ENCODE measurements at places on chromosomes 13 and 19. TPM values are rescaled to one million over a fixed set of nuclear protein-coding genes. Genes with fewer than 3 reads are reported as not detected.

DNA sequence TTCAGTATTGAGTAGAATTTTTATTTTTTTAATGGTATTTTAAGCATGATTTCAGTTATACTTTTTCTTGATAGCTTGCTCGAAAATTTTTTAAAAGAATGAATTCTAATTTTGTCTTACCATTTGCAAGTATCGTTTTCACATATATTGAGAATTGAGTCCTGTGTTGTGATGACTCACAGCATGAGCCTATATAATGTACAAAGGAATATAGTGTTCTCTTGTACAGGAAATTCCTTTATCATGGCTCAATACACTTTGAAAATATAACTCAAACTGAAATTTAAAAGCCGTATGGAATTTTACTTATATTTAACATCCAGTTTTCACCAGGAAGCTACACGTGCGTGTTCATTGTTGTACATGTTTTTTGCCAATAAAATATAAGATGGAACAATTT lies 161.1 kb upstream of the TMTC4 start:
- no peak overlapping the region for H3K27ac ChIP-seq
- DNase-seq = no peak
- H3K27me3 ChIP-seq = no peaks in the 10 kb centered on the region

The C19orf67 gene
- total RNA-seq = not detected

The CLEC11A gene
- total RNA-seq = 59.1 TPM

DNA sequence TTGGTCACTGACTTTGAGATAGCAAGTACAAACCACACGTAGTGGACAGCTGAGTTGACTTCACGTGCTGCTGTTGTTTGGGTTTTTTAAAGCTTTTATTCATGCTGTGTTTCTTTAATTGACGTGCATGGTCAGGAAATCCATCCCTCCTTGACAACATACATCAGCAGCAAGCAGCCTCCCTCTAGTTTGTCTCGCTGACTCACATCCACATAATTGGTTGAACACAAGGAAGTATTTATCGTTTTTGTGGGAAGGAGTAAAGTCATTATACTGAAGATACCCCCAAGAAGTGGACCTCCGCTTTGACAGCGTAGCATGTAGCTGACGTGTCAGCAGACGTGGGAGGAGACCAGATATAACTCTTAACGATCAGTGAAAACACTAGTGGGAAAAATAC lies 355.8 kb downstream of the MYO16 start:
- H3K36me3 ChIP-seq = no peaks in the 10 kb centered on the region
- no peaks in the 10 kb centered on the region for H3K27me3 ChIP-seq
- H3K4me1 ChIP-seq = peaks cover 9% of the 10 kb centered on the region
- no peak overlapping the region for H3K27ac ChIP-seq
- peak; percentile 37 for DNase-seq
- no peak overlapping the region for H3K4me3 ChIP-seq

The PDE4C gene
- not detected for total RNA-seq

GRCh38 chr19:15128162-15128770 lies 21.1 kb downstream of the SYDE1 start:
- H3K36me3 ChIP-seq = no peaks in the 10 kb centered on the region
- H3K4me3 ChIP-seq = no peak overlapping the region
- H3K27ac ChIP-seq = no peak overlapping the region
- no peaks in the 10 kb centered on the region for H3K27me3 ChIP-seq
- peaks cover 10% of the 10 kb centered on the region for H3K4me1 ChIP-seq

The KIR3DL2 gene
- total RNA-seq = not detected

- DNase-seq = no peak
- no peaks in the 10 kb centered on the region for H3K36me3 ChIP-seq
- H3K27ac ChIP-seq = no peak overlapping the region
- peaks cover 12% of the 10 kb centered on the region for H3K4me1 ChIP-seq
- peak overlapping the region; percentile 75 for H3K4me3 ChIP-seq
Observed at GRCh38 chr13:42039457-42039945, 8.9 kb upstream of the DGKH start.

GRCh38 chr19:28596561-28597071 lies 616.3 kb downstream of the UQCRFS1 start:
- no peaks in the 10 kb centered on the region for H3K27me3 ChIP-seq
- H3K4me3 ChIP-seq = no peak overlapping the region
- DNase-seq = no peak
- H3K4me1 ChIP-seq = no peaks in the 10 kb centered on the region
- no peaks in the 10 kb centered on the region for H3K36me3 ChIP-seq
- H3K27ac ChIP-seq = no peak overlapping the region

GRCh38 chr13:73993661-73994060 lies 140.5 kb downstream of the KLF12 start:
- H3K36me3 ChIP-seq = no peaks in the 10 kb centered on the region
- H3K27me3 ChIP-seq = no peaks in the 10 kb centered on the region
- no peak overlapping the region for H3K27ac ChIP-seq
- peaks cover 13% of the 10 kb centered on the region for H3K4me1 ChIP-seq
- H3K4me3 ChIP-seq = no peak overlapping the region
- DNase-seq = no peak

The CDC42EP5 gene
- 119 TPM for total RNA-seq

- H3K27ac ChIP-seq = no peak overlapping the region
- no peak overlapping the region for H3K4me3 ChIP-seq
- no peaks in the 10 kb centered on the region for H3K4me1 ChIP-seq
- DNase-seq = peak; percentile 5
- no peaks in the 10 kb centered on the region for H3K36me3 ChIP-seq
- no peaks in the 10 kb centered on the region for H3K27me3 ChIP-seq
Observed at GRCh38 chr13:57857945-57858344, 226.4 kb downstream of the PCDH17 start.

DNA sequence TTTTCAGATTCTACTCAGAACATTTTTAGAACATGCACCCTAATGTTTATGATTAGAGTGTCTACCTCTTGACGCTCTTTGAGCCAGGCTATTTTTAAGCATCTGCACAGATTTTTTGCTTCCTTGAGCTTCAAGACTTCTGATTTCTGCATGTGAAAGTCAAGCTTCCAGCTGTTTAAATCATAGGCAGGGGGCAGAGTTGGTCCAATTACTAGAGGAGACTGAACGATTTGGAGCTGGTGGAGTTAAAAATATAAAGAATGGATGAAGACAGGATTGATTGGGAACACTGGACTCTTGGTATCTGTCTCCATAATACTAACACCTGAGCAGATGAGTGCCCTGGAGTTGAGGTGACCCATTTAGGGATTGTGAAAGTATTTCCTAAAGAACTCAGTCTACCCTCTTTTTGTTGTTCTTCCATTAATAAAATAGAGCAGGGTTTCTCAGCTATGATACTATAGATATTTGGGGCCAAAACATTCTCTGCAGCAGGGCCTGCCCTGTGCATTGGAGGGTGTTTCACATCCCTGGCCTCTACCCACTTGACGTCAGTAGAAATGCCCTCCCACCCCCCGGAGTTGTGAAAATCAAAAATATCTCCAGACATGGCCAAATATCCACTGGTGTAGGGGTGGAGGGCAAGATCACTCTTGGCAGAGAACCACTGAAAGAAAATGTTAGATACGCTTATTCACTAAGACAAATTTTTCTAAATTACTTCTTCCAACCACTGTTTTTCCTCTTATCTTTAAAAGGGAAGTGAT lies 160.1 kb downstream of the COG6 start:
- peaks cover 18% of the 10 kb centered on the region for H3K4me1 ChIP-seq
- H3K36me3 ChIP-seq = no peaks in the 10 kb centered on the region
- H3K27ac ChIP-seq = no peak overlapping the region
- no peak for DNase-seq
- no peak overlapping the region for H3K4me3 ChIP-seq
- no peaks in the 10 kb centered on the region for H3K27me3 ChIP-seq

All from A673 (cell line).